ENCODE measurements at places on chromosomes 4 and X.

DNA sequence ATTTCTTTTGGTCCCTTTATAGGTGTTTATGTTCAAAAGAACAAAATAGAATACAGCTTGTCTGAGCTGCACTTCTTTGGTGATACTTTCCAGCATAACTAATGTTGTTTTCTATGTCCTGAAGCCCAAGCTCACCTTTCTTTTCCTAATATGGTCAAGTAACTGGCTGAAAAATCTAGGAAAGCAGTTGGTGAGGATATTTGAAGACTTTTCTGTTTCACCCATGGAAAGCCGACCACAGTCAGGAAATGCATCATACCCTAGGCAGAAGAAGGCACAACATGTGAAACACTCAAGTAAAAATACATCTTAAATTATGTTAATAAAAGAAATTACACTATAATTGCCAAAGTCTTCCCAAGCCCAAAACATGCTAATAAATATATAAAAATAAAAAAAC, 337.0 kb downstream of the PDGFC start:
- H3K27ac ChIP-seq: no peak overlapping the region
- no peak overlapping the region for H3K4me3 ChIP-seq
- no peaks in the 10 kb centered on the region for H3K27me3 ChIP-seq
- H3K4me1 ChIP-seq: no peaks in the 10 kb centered on the region
- no peaks in the 10 kb centered on the region for H3K36me3 ChIP-seq

DNA sequence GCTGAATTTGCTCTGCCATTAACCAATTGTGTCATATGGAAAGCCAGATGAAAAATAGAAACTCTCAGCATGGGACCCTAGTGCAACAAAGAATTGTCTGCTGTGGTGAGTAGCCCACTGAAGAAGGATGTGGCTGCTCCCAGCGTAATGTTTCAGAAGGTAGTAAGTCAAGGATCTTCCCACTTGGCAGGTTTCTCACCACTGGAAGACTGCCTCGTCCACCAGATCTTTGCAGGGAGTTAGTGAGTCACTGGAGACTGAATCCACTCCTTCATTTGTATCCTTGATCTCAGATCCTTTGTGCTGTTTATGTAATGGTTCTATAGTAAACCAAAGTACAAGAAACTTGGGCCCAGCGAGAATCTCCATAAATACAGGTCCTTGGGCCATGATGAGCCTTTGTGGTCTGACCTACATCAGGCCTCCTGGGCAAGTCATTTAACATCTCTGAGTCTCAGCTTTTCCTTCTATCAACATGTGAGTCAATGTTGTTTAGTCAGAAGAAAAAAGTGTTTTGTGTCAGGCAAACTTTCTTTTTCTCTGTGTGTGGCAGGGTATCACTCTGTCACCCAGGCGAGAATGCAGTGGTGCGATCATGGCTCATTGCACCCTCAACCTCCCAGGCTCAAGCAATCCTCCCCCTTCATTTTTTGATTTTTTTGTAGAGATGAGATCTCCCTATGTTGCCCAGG, 78.0 kb upstream of the CCDC160 start:
- no peak overlapping the region for H3K4me3 ChIP-seq
- no peaks in the 10 kb centered on the region for H3K27me3 ChIP-seq
- no peaks in the 10 kb centered on the region for H3K36me3 ChIP-seq
- H3K4me1 ChIP-seq: no peaks in the 10 kb centered on the region
- H3K27ac ChIP-seq: no peak overlapping the region

GRCh38 chr4:119597377-119597776, 31.2 kb downstream of the PDE5A start:
- no peaks in the 10 kb centered on the region for H3K27me3 ChIP-seq
- DNase-seq: no peak
- H3K36me3 ChIP-seq: no peaks in the 10 kb centered on the region
- H3K4me3 ChIP-seq: no peak overlapping the region

- H3K4me3 ChIP-seq: no peak within 1 kb of the TSS
- no peaks in the 10 kb centered on the region for H3K36me3 ChIP-seq
- H3K27ac ChIP-seq: no peak within 1 kb of the TSS
Observed at GRCh38 chrX:138711399-138712347, at the start of gene FGF13. TSS of gene FGF13 (minus strand) at chrX:138711717. CDS start at chrX:138711003, 714 bp downstream.

GRCh38 chrX:122866532-122866931, 317.5 kb upstream of the GRIA3 start:
- no peak overlapping the region for H3K27ac ChIP-seq
- DNase-seq: no peak
- H3K4me1 ChIP-seq: no peaks in the 10 kb centered on the region
- no peak overlapping the region for H3K4me3 ChIP-seq

DNA sequence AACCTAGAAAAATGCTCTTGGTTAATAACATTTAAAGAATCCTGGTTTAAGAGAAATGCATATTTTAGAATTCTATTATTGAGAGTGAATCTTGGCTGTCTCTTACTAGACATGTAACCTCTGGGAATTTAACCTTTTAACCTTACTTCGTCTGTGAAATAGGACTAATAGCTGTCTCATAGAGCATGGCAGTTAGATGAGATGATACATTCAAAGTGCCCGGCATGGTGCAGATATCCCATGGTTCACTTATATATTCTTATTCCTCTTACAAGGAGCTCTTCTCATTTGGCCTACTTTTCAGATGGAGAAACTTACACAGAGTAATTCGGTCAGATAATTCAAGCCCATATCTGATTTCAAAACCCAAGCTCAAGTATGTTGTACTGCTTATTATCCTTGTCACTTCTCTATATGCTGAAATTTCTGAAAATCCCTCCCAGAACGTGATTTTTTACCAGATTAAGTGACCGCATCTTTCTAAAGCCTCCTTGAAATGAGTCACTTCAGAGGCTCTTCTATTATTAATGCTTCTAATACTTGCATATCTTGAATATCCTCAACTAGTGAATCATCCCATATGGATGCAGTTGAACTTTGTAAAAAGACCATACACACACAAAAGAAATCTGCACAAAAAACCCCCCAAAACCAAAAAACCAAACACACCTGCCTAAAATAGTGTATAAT, 4.9 kb downstream of the CDKN2AIP start:
- H3K27me3 ChIP-seq: no peaks in the 10 kb centered on the region
- peaks cover 25% of the 10 kb centered on the region for H3K4me1 ChIP-seq
- no peak overlapping the region for H3K4me3 ChIP-seq
- DNase-seq: no peak
- H3K27ac ChIP-seq: no peak overlapping the region

DNA sequence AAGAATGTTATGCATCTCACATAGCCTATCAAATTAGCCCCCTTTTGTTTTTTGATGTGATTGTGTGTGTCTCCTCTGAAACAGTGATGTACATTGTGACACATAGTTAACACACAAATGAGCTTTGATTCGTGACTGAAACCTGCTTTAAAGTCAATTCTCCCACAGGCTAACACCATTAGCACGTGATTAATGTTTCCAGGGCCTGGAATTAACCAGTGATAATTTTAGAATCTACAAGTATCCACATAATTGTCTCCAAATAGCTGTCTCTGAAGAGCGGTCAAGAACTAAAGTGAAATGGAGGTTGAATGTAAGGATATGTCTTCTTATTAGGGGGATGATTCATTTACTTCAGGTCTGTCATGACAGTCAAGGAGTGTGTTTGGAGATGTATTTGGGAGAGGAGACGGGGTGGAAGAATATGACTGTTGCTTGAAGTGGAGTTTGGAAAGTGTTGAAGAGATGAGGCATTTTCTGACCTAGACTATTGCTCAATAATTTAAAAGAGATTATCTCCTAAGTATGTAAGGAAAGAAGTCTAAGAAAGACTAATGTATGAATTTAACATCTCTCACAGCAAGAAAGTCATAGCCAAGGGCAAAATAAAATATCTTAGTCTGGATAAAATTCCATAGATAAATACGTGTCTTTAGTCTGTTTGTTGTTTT, 13.7 kb upstream of the RASGEF1B start:
- no peak overlapping the region for H3K27ac ChIP-seq
- H3K27me3 ChIP-seq: no peaks in the 10 kb centered on the region
- no peak for DNase-seq

DNA sequence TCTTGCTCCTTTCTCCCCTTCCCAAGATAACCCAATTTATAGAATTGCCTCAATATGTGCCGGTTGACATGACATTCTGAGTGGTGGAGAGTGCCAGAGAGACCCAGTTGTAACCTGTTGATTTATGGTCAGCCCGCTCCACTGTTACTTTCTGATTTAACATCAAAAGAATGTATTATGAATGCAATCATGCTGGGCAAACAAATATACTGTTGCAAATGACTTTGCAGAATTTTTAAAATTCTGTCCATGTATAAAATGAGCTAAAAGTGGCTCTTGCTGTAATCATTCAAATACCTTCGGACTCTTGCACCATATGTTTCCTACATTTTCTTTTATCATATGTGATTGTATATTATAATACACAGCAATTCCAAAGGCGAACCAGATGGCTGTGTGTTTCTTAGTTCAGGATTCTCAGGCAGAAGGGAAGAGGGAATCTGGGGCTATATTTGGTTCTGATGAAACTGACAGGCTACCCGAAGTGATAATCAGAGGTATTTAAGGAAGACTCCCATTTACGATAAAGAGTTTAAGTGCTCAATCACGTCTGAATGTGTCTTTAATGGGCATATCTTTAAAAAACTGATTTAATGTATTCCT, 131.7 kb downstream of the CLCN4 start:
- DNase-seq: no peak
- no peak overlapping the region for H3K27ac ChIP-seq
- H3K4me3 ChIP-seq: no peak overlapping the region
- H3K4me1 ChIP-seq: no peaks in the 10 kb centered on the region

- H3K27me3 ChIP-seq: no peaks in the 10 kb centered on the region
- no peaks in the 10 kb centered on the region for H3K36me3 ChIP-seq
- H3K27ac ChIP-seq: no peak overlapping the region
- no peak for DNase-seq
Observed at GRCh38 chr4:7275067-7275466, 82.7 kb downstream of the SORCS2 start.

DNA sequence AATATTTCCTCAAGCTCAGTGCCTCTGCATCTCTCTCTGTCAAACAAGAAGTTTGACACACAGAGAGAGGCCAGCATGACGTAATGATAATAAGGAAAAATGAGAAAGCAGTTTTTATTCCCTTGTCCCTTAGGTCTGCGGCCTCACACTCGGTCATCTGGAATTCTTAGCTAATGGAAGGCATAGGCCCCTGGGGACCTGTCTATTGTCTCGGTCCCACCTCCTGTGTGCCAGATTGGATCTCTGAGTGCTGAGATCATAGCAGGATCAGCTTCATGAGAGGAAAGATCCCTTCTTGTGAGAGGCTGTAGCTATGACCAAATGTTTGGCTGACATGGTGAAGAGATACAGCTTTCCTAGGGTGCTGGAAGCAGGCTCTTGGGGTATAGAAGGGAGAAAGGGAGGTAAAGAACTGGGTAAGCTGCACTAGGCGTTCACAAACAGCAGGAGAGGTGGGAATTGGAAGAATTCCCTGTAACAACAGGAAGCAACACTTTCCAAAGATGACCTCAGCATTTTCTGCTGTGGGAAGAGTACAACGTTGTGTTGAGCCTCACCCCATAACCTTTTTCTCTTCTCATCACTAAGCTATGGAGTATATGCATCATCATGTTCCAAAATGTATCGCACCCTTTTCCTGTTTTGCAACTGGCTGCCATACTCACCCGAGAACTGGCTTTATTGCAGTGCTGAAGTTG, 20.2 kb downstream of the TMEM31 start:
- no peak overlapping the region for H3K27ac ChIP-seq
- H3K36me3 ChIP-seq: no peaks in the 10 kb centered on the region
- DNase-seq: no peak
- H3K4me1 ChIP-seq: no peaks in the 10 kb centered on the region
- H3K27me3 ChIP-seq: no peaks in the 10 kb centered on the region
- no peak overlapping the region for H3K4me3 ChIP-seq

- no peak for DNase-seq
- no peaks in the 10 kb centered on the region for H3K36me3 ChIP-seq
- H3K4me3 ChIP-seq: no peak overlapping the region
- no peaks in the 10 kb centered on the region for H3K4me1 ChIP-seq
Observed at GRCh38 chrX:57918750-57919436, 8.6 kb upstream of the ZXDA start.

DNA sequence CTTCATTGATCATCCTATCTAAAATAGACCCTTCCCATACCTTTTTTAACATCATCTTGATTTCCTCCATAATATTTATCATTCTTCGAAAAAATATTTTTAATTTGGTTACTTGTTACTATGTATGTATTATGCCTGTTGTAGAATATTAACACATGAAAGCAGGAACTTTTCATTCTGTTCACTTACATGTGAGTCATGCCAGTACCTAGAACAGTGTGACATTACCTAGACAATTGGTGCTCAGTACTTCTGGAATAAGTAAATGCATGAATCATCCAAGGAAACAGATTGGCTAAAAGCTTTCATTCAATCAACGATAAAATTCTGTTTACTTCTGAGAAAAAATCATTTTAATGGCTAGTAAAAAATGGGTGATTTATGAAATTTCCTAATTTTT, 76.4 kb downstream of the CXXC4 start:
- H3K36me3 ChIP-seq: no peaks in the 10 kb centered on the region
- no peaks in the 10 kb centered on the region for H3K27me3 ChIP-seq
- no peak overlapping the region for H3K27ac ChIP-seq
- DNase-seq: no peak

- no peaks in the 10 kb centered on the region for H3K36me3 ChIP-seq
- no peak overlapping the region for H3K27ac ChIP-seq
- no peak for DNase-seq
Observed at GRCh38 chr4:94746746-94747145, 11.0 kb upstream of the BMPR1B start.

DNA sequence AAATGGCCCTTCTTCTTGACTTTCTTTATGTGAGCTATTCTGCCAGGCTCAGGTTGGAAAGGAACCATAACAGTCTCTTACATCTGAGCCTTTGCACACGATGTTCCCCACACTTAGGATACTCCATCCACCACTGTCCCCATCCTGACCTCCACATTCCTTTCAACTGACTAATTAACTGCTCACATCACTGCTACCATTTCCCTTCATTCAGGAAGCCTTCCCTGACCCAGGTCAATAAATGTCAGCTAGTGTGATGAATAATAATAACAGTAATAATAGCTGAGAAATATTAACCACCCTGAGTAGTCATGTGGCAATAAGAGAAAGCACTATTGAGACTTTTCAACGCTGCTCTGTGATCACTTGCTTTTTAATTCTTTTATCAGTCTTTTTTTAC, 291.7 kb downstream of the KCNIP4 start:
- DNase-seq: no peak
- no peak overlapping the region for H3K27ac ChIP-seq
- H3K4me1 ChIP-seq: no peaks in the 10 kb centered on the region
- H3K27me3 ChIP-seq: no peaks in the 10 kb centered on the region

DNA sequence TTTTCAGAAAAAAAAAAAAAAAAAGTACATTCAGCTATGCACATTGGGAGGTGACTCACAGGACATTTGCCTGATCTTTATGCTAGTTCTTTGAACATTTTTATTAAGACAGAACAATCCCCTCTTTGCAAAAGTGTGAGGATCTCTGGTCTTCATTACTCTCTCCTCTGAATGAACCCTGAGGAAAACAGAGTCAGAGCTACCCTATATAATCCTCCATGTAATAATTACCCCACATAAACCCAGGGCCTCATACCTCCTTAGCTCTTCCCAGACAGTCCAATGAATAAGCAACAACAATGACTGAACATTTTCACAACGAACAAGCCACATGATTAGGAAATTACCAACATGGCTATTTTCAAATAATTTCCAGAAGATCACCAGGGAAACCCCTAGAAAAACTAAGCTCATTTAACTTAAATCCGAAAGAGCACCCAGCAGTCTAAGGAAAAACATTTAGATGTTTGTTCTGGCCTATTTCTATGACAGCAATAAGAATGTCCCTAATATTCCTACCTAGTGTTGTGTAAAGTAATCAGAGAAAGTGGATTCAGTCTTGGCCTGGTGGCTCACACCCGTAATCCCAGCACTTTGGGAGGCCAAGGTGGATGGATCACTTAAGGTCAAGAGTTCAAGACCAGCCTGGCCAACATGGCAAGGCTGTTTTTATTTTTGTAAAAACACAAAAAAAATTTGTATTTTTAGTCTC, 37.8 kb downstream of the TBC1D9 start:
- H3K36me3 ChIP-seq: no peaks in the 10 kb centered on the region
- H3K27me3 ChIP-seq: no peaks in the 10 kb centered on the region
- no peak for DNase-seq
- no peak overlapping the region for H3K4me3 ChIP-seq
